ENCODE measurements at places on chromosomes 11 and 22.
A peak's percentile ranks its signal among the peaks of the same experiment; 100 is the strongest.

DNA sequence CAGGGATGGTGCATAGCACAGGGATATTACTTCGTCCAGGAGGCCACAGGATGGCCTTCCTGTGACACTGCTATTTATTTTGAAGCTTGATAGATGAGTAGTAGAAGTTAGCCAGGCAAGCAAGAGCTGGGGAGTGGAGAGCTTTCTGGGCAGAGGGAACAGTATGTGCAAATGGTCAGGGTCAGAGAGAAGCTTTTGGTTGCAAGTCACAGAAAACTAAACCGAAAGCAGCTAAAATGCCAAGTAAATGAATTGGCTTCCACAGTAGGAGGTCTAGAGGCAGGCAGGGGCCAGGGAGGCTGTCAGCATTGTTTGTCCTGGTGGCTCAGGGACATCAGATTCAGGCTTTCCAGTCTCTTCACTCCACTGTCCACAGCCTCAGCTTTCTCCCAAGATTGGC lies 247.5 kb downstream of the GRIK4 start:
- DNase-seq, result no peak

GRCh38 chr11:102361086-102362031 lies 14.3 kb downstream of the BIRC2 start:
- no peak for DNase-seq

- no peak for DNase-seq
Observed at GRCh38 chr11:86144846-86145245, 76.0 kb upstream of the PICALM start.

- no peak for DNase-seq
Observed at GRCh38 chr11:9568854-9569587, 4.4 kb upstream of the WEE1 start.

GRCh38 chr11:72683782-72684200 lies 9.6 kb upstream of the PDE2A start:
- peak; percentile 68 for DNase-seq

Data from omental fat pad (tissue), 4 donors.